ENCODE measurements at places on chromosomes 3 and 15. TPM values are rescaled to one million over a fixed set of nuclear protein-coding genes. Genes with fewer than 3 reads are reported as not detected.

SLC28A1 gene
- polyA plus RNA-seq, result 0.12 TPM

CASR gene
- polyA plus RNA-seq, result 0.14 TPM

RTP1 gene
- polyA plus RNA-seq, result not detected

ZBTB20 gene
- 3.4 TPM for polyA plus RNA-seq

GP9 gene
- 2.7 TPM for polyA plus RNA-seq

GRM2 gene
- 0.63 TPM for polyA plus RNA-seq

PDE8A gene
- polyA plus RNA-seq, result 43.1 TPM

ATP10A gene
- polyA plus RNA-seq, result 0.70 TPM

RTP3 gene
- not detected for polyA plus RNA-seq

RASL12 gene
- polyA plus RNA-seq, result 106 TPM

GRCh38 chr3:160810362-160811236, 54.6 kb downstream of the PPM1L start:
- DNase-seq, result no peak

DNA sequence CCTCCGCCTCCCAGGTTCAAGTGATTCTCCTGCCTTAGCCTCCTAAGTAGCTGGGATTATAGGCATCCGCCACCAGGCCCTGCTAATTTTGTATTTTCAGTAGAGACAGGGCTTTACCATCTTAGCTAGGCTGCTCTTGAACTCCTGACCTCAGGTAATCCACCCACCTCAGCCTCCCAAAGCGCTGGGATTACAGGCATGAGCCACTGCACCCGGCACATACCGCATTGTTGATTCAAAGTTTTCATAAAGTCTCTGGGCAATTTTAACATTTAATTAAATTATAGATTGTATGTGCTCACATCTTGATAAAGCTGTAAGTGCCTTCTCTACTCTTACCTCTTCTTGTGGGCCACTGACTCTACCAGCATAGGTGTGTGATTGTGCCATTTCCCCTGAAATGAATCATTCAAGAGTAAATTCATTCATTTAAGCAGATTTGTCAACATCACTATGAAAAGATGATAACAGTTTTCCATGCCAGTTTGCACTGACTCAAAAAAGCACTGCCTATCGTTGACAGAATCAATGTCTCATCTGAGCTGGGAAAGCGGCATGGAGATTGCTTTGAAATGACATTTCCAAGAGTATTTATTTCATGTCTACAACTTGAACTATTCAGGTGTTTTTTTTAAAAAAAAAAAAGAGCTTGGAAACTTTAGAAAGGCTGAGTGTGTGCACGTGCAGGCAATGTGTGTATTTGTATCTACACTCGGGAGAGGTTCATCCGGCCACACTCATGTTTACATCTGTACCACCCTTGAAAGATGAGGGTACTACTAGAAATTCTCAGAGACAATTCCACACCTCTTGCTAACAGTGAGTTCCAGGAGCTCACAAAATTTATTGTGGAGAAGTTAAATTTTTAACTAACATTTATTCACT, 3.5 kb downstream of the BCL2A1 start:
- DNase-seq, result no peak

DNA sequence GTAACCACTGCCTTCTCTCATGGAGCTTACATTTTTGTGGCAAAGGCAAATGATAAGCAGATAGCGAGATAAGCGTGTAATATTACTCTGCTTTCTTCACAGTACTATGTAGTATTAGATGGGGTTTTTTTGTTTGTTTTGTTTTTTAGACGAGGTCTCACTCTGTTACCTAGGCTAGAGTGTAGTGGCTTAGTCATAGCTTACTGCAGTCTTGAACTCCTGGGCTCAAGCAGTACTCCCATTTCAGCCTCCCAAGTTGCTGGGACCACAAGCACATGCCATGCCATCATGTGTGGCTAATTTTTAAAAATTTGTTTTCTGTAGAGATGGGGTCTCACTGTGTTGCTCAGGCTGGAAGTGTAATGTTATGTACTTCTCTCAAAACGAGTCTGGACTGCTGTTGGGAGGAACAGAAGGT, 22.9 kb downstream of the MBNL1 start:
- no peak for DNase-seq

- DNase-seq, result peak; percentile 24
Observed at GRCh38 chr3:14467814-14468620, 65.6 kb downstream of the SLC6A6 start.

GRCh38 chr3:43388915-43389314, 102.6 kb downstream of the SNRK start:
- DNase-seq, result no peak

DNA sequence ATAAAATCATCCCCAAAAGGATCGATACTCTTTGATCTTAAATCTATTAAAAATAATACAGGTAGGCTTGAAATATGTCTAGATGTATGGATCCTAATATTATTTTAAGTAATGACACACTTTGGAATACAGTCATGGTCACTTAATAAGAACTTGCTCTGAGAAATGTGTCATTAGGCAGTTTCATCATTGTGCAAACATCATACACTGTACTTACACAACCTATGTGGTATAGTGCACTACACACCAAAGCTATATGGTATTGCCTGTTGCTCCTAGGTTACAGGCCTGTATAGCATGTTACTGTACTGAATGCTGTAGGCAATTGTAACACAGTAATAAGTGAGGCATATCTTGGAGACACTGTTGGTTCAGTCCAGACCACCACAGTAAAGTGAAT, 307.1 kb downstream of the RAP2B start:
- DNase-seq, result no peak

DNA sequence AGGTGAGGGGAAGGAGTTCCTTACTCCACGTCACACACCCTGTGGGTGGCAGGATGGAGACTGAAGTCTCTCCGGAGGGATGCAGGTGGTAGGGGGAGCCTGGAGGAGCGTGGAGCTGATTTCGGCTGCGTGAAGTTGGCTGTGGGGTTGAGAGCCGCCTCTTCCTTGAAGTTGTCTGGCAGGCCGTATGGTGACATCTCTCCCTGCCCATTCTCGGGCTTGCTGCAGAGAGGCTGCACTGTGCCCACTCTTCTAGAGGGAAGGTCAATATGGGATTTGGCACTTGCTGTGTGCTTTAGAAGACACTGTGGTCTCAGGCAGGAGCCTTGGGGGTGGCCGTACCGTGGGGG, 13.4 kb upstream of the FBLN2 start:
- DNase-seq, result no peak

GRCh38 chr3:182567700-182568099, 225.6 kb upstream of the ATP11B start:
- peak; percentile 82 for DNase-seq

DNA sequence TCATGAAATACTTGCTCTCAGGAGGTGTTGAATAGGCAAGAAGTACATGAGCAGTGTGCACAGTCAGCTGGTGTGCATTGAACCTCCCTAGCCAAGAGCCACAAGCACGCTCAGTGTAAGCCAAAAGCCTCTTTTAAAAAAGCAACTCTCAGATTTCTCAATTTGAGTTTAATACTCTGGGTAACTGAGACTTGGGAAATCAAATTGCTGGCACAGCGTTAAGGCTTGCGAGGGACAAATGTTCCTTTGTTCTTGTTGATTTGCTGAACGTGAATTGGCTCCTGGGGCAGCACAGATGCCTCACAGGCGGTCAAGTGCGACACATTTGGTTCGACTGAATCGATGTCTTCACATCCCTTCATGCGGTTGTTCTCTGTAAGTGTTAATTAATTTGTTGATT, at the start of gene FAM240A:
FAM240A (plus strand) TSS at position 202 of the 400 bp plus-strand sequence; CDS start at position 361, 159 bp downstream.
- DNase-seq, result no peak

GRCh38 chr3:122406198-122406597, 9.7 kb downstream of the WDR5B start:
- no peak for DNase-seq

GRCh38 chr15:78049691-78050440, 27.6 kb downstream of the TBC1D2B start:
- no peak for DNase-seq

GRCh38 chr3:94928921-94929320, 866.1 kb downstream of the NSUN3 start:
- no peak for DNase-seq

GRCh38 chr3:183554377-183554776, 1.1 kb downstream of the KLHL6 start:
- no peak for DNase-seq

GRCh38 chr3:62670351-62670750, 204.9 kb downstream of the CADPS start:
- DNase-seq, result no peak

GRCh38 chr15:68314563-68314962, 37.0 kb downstream of the FEM1B start:
- DNase-seq, result no peak

- DNase-seq, result peak; percentile 77
Observed at GRCh38 chr15:74202452-74203401, at the start of gene STRA6. Gene STRA6, minus strand, starts transcription at chr15:74202787. Its CDS starts 520 bp downstream, at chr15:74202267.

GRCh38 chr3:65988411-65989180, 50.1 kb downstream of the MAGI1 start:
- no peak for DNase-seq

GRCh38 chr3:120555657-120556509, 40.3 kb upstream of the NDUFB4 start:
- no peak for DNase-seq

DNA sequence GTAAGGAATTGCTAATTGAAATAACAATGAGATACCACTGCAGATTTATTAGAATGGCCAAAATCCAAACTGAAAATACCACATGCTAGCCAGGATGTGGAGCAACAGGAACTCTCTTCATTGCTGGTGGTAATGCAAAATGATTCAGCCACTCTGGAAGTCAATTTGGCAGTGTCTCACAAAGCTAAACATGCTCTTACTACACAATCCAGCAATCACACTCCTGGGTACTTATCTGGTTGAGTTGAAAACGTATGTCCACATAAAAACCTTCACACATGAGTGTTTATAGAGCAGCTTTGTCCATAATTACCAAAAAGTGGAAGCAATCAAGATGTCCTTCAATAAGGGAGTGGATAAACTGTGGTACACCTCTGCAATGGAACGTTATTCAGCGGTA, 113.3 kb downstream of the SMAD6 start:
- DNase-seq, result no peak

DNA sequence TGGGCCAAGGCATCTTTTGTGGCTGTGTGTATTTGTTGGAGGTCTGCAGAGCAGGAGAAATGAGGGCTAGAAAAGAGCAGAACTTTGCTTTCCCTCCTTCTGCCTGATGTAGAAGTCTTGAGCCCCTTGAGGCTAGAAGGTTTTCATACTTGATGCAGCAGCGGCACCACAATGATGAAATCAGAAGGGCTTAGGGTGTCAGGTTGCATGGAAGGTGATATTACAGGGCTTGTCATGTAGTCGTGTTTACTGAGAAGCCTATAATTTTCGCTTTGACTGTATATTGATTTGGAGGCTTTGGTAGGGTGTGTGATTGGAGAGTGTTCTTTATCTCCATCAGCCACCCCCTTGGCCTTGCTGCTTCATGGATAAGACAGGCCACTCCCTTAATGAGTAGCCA, 339.8 kb downstream of the THSD4 start:
- no peak for DNase-seq

DNA sequence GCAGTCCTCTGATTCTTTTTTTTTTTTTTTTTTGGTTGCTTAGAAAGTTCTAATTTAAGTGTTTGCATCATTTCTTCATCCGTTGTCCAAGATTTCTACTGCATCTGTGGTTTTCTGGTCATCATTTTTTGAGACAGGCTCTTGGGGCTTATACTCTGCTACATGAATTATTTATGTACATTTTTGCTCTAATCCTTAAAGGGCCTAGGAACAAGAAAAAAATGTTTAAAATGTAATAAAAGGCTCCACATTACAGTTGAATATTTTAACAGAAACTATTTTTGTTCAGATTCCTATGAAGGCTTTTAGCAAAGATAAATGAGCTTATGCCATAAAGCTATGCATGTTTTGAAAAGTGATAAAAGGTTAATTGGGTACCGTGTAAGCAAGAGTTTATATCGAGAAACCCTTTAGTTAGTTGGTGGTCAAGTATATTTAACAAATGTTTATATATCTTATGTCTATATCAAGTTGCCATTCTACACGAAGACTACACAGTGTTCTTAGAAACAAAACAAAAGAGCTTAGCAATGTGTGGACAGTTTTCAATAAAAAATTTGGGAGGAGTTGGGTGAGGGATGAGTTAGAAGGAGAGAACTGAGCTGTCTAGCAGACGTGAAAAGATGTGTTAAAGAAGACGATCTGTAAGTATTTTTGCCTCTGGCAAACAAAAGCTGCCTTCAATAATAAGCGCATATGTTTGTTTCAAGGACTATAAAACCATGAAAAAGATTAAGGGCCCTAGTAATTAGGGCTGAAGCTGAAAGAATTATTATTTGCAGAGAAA, 563.6 kb upstream of the NAALADL2 start:
- DNase-seq, result no peak

DNA sequence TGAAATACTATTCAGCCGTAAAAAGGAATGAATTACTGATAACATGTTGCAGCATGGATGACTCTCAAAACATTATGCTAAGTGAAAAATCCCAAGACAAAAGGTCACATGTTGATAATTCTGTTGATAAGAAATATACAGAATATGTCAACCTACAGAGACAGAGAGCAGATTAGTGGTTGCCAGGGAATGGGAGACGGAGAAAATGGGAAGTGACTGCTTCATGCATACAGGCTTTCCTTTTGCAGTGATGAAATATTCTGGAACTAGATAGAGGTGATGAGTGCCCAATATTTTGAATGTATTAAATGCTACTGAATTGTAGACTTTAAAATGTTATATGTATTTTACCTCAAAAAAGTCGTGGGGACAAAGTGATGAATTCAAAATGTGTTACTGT, 56.2 kb downstream of the ABHD2 start:
- DNase-seq, result no peak

GRCh38 chr15:58583171-58583908, 151.5 kb downstream of the LIPC start:
- DNase-seq, result no peak

DNA sequence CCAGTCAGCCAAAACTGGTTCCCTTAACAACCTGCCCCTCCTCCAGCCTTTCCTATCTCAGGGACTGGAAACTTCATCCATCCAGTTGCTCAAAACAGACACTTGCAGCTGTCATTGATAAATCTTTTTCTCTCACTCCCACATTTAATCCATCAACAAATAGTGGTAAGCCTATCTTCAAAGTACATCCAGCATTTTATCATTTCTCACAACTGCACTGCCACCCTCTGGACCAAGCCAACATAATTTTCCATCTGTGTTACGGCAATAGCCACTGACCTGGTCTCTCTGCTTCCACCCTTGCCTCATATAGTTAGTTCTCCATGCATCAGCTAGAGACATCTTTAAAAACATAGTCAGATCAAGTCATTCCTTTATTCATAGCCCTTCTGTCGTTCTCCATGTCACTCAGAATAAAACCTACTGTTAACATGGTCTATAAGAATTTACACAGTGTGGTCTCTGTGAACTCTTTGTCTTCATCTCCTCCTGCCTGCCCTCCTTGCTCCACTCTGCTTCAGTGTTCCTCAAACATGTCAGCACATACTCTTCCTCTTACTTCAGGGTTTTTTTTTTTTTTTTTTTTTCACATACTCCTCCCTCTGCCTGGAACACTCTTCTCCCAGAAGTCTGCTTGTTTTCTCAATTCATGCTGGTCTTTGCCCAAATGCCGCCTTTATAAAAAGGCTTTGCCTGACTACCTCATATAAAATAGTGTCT, 102.5 kb upstream of the COL6A5 start:
- DNase-seq, result peak; percentile 37

- no peak for DNase-seq
Observed at GRCh38 chr15:86317384-86317740, 237.7 kb downstream of the AGBL1 start.

Measured in left lung (tissue), 14 donors.